ENCODE measurements at places on chromosomes 1 and 21. TPM values are rescaled to one million over a fixed set of nuclear protein-coding genes. Genes with fewer than 3 reads are reported as not detected.
A peak's percentile ranks its signal among the peaks of the same experiment; 100 is the strongest.

Gene COL16A1
- total RNA-seq: 16.1 TPM

Gene FCGR2B
- total RNA-seq: 12.6 TPM

GRCh38 chr1:19468397-19468956 is 16.9 kb downstream of the CAPZB start:
- peak; percentile 46 for DNase-seq

DNA sequence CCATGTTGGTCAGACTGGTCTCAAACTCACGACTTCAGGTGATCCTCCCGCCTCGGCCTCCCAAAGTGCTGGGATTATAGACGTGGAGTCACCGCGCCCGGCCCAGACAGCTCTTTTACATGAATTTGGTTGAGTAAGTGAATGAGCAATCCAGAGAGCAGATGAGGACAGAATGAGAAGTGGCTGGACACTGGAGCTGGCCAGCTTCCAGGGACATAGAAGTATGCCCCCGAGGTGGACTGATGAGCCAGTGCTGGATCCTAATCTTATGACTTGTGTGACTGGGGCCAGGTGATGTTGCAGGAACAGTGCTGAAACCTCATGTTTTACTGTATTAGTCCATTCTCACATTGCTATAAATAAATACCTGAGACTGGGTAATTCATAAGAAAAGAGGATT is 35.9 kb upstream of the KANK4 start:
- no peak for DNase-seq

GRCh38 chr1:119419109-119419508 is 4.2 kb downstream of the HSD3B2 start:
- DNase-seq: no peak

Gene RPE65
- total RNA-seq: not detected

DNA sequence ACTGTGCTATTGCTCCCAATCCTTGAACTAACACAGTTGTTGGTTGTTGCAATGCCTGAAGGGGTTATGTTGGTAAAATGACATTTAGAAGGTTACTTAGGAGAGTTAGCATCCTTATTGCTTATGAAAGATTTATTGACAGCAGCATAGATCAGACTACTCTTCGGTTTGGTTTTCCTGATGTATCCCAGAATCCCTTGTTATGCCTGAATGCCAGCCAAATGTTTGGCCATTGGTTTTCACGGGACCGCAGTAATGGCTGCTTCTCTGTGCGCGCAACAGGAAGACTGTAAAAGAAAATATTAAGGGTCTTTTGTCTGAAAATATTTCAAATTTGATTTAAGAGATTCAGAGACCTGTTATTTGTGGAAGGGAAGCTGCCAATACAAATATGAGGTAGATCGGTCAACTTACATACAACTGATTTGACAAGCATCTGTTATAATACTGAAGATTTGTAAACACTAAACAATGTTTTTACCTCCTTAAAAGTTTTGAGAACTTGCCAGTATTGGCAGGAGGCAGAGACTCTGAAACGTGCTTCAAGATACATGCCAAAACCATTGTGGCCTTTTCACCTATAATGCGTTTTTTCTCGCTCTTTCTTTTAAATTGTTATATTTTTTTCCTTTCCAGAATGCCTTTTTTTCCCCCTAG is 8.3 kb downstream of the NFIA start:
- DNase-seq: no peak
